ENCODE measurements at places on chromosomes 6 and 20.

- no peak for DNase-seq
Observed at GRCh38 chr6:44545224-44545623, 157.7 kb downstream of the CDC5L start.

DNA sequence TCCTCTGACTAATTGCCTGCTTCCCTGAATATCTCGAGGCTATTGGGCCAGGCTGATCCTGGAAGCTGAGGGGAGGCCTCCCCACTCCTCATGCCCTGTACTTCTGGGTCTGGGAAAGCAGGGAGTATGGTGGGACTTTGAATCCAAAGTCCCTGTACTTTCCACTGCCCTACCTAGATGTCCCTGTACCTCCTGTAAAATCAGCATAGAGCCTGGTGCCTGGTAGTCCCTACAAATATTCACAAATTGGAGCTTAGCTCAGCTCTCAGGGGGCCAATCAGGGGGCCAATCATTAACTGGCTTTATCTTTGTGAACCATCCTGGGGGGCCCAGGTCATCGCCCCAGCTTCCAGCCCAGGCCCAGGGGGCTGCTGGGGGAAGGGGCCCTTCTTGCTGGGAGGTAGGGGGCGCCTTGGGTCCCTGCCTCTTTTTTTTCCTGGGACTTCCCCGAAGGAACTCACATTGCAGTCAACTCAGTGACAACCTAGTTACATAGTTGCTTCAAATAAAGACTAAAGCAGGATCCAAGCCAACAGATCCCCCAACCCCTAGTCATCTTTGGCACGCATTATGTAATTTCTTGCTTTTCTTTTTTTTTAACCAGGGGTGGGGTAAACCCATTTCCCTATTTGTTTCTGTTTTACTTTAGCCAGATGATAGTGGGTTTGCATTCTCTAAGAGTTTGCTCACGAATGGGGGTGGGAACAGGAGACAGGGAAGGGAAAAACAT lies 6.9 kb upstream of the VEGFA start:
- DNase-seq = no peak

DNA sequence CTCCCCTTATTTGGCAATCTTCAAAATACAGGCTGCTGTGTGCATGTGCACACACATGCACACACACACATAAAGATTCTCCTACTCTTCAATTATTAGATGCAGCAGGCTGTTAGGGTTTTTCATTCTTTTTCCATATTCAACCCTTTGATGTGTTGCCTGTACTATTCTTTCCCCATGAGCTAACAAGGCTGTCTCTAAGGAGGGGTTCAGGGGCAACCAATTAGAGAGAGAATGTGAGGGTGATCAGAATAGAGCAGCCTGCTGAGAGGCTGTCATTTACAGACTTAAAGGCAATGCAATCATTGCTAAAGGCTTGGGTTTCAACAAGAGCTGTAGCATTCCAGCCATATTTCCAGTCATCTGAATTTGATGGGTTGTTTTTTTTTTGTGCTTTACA lies 467.4 kb upstream of the ID4 start:
- no peak for DNase-seq

- no peak for DNase-seq
Observed at GRCh38 chr6:140636908-140637402, 1262.5 kb upstream of the CITED2 start.

DNA sequence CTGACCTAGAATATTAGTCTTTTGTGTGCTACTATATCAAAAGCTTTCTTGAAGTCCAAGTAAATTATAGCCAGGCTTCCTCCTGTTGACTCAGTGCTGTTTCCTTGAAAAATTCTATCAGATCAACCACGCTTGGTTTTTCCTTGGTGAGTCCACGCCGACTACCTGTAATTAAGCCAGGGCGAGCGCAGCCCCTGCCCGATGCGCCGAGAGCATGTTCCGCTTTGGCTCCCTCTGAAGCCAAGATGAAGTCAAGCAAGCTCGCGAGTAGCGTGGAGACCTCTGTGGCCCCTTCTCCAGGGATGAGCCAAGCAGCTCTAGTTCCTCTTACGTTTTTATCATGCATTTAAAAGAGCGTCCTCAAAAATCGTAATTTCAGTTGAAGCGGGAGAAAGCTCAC lies 641.2 kb downstream of the CDH26 start:
- DNase-seq = no peak

DNA sequence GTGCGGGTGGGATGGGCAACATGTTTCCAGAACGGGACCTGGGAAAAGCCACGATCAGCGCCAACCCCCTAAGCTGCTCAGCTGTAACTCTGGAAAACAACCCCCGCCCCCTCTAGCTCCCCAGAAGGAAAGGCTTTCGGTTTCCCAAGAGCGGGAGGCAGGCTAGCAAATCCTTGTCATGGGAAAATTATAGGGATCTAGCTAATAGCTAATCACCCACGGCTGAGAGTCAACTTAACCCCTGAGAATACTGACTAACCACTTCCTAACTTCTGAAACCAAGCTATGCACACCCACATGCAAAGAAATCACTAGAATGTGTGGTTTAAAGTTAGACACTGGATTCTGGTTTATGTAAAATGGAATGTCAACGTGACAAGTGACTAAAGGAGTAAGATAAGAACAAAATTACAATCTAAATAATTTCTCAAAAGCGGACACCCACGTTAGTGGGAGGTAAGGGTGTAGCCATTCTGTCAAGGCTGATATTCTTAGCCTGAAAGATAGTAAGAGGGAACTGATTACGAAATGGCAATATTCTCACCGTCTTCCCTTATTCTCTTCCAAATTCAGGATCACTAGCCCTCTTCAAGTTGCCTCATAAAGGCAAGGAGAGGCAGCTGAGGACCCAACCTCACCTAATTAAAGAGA lies 20.1 kb downstream of the JAG1 start:
- DNase-seq = no peak

DNA sequence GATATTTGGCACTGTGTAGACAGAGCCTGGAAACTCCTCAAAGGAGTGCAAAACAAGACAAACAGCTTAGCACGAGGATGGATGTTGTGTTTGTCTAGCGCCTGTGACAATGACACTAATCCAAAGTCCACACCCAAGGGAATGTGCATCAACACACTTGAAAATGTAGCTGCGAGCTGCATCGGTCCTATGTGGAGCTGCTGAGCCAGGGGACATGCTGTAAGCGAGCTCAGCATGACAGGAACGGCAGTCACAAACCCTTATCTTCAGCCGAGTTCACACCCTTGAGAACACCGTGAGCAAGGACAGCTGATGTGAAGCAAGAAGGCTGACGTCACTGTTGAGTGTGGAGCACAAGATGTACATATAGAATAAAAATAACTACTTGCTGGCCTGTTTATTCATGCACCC lies 684.3 kb downstream of the QKI start:
- DNase-seq = no peak
